Neural crest cell (in vitro differentiated cells): ENCODE measurements at places on chromosomes 1 and 21. TPM values are rescaled to one million over a fixed set of nuclear protein-coding genes. Genes with fewer than 3 reads are reported as not detected.

The DNAJB4 gene
- 17.3 and 23.2 TPM in 2 replicates for total RNA-seq

The NMNAT2 gene
- 3.2 and 4.5 TPM in 2 replicates for total RNA-seq

DNA sequence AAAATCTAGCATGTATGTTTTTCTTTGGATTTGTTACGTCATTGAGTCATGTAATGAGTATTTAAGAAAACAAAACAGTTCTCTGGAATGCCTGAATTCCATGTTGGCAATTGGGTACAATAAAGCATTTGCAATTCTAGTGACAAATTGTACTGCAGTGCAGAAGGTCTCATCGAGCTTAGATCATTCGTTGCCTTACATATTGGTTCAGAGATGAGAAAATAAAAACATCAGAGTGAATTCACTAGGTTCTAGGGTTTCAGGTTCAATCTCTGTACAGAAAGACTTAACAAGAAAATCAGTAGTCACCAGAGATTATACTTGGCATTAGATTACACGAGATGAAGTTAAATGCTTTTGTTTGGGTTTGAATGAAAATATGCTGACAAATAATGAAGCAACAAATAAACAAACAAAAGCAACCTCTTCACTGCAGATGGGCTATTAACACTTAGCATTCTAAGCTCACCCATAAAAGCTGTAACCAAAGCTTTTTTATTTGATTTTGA lies 124.7 kb downstream of the RYR2 start:
- no peak overlapping the region for H3K27ac ChIP-seq
- DNase-seq, result no peak
- H3K4me1 ChIP-seq, result no peaks in the 10 kb centered on the region

GRCh38 chr1:22841142-22841541 lies 130.5 kb downstream of the EPHB2 start:
- peaks cover 38% of the 10 kb centered on the region for H3K4me1 ChIP-seq
- H3K4me3 ChIP-seq, result no peak overlapping the region
- no peak overlapping the region for H3K27ac ChIP-seq
- H3K27me3 ChIP-seq, result no peaks in the 10 kb centered on the region
- no peaks in the 10 kb centered on the region for H3K36me3 ChIP-seq

DNA sequence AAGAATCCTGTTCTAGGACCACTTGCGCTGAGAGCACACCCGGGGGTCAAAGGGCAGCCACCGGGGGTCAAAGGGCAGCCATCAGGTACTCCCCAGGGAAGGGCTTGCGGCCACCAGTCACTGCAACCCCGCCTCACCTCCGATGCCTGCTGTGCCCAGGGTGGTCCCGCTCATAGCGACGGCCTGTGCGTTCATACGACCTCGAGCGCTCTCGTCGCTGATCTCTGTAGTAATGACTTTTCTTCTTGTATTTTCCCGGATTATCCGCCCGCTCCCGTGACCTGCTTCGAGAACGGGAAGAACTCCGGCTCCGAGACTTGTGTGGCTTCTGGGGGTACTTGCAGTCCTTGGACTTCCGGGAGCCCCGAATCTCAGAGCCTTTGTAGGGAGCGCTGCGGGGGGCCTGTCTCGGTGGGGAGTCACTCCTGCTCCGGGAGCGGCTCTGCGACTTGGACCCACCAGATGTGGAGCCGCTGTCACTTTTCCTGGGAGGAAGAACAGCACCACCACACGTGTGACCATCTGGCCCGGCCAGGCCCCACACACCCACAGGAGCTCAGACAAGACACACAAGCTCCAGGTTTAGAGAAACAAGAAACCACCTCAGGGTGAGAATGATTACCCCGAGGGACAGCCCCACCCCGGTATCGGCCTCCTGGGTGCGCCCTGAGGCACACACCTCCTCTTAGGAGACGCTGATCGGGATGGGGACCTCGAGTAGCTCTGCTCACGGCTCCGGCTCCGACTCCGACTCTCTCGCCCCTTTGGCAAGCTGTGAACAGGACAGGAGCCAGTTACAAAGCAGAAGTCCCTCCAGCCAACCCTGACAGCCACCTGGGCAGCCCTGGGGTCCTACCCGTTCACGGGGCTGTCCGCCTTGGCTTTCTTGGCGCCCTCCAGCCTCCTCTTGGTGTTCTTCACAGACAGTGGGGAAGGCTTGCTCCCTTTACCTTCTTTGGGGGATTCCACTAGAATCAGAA lies 11.7 kb downstream of the CCNL2 start:
- no peaks in the 10 kb centered on the region for H3K27me3 ChIP-seq
- H3K4me1 ChIP-seq, result no peaks in the 10 kb centered on the region
- DNase-seq, result no peak
- peaks cover 40% of the 10 kb centered on the region for H3K36me3 ChIP-seq
- no peak overlapping the region for H3K27ac ChIP-seq

- H3K4me3 ChIP-seq, result no peak overlapping the region
- no peaks in the 10 kb centered on the region for H3K36me3 ChIP-seq
- peaks cover 4% of the 10 kb centered on the region for H3K27me3 ChIP-seq
These were observed 10.5 kb upstream of the UCK2 start for GRCh38 chr1:165816826-165817497.

DNA sequence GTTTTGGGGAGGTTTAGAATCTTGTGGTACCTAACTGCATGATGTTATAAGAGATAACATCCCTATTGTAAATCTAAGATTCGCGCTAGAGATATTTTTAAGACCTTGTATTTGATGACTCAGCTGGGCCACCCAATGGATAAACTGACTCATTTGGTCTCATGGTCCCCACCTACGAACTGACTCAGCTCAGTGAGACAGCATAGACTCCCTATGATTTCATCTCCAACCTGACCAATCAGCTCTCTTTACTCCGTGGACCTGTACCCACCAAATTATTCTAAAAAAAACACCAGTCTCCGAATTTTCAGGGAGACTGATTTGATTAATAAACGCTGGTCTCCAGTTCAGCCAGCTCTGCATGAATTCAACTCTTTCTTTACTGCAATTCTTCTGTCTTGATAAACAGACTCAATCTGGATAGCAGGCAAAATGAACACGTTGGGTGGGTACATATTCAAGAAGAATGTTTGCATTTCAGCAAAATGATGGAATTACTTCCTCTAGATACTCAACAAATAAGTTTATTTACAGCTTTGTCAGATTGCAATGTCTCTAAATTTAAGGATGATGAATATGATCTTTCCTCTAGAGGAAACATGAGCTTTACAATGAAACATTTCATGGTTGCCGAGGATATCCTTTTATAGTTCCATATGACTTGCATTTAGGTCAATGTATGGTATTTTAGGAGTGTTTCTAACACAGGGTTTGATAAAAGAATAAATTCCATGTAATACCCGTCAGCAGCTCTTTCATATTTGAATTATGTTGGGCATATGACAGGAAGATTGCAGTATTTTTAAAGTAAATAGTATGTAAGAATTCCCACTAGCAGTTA lies 516.6 kb upstream of the RGS18 start:
- DNase-seq, result no peak
- no peak overlapping the region for H3K4me3 ChIP-seq
- H3K27me3 ChIP-seq, result no peaks in the 10 kb centered on the region
- no peaks in the 10 kb centered on the region for H3K4me1 ChIP-seq
- H3K27ac ChIP-seq, result no peak overlapping the region
